ENCODE measurements at places on chromosomes 11 and 22.

DNA sequence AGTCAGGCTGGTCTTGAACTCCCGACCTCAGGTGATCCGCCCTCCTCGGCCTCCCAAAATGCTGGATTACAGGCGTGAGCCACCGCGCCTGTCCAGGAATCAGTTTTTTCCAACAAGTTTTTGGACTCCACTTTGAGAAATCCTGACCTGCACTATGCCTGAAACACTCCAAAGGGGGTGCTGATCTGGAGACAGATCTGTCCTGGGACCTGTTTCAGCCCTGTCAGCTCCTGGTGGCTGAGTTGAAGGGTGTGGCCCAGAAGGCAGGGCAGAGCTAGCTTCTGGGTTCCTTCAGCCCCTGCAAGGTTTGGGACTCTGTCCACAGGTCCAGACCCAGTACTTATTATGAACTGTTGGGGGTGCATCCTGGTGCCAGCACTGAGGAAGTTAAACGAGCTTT lies 1.2 kb downstream of the DNAJC4 start:
- peak overlapping the region; percentile 85 for H3K4me3 ChIP-seq
- no peak for DNase-seq
- H3K36me3 ChIP-seq, result peaks cover 14% of the 10 kb centered on the region
- no peaks in the 10 kb centered on the region for H3K27me3 ChIP-seq
- H3K27ac ChIP-seq, result no peak overlapping the region
- peaks cover 56% of the 10 kb centered on the region for H3K4me1 ChIP-seq

DNA sequence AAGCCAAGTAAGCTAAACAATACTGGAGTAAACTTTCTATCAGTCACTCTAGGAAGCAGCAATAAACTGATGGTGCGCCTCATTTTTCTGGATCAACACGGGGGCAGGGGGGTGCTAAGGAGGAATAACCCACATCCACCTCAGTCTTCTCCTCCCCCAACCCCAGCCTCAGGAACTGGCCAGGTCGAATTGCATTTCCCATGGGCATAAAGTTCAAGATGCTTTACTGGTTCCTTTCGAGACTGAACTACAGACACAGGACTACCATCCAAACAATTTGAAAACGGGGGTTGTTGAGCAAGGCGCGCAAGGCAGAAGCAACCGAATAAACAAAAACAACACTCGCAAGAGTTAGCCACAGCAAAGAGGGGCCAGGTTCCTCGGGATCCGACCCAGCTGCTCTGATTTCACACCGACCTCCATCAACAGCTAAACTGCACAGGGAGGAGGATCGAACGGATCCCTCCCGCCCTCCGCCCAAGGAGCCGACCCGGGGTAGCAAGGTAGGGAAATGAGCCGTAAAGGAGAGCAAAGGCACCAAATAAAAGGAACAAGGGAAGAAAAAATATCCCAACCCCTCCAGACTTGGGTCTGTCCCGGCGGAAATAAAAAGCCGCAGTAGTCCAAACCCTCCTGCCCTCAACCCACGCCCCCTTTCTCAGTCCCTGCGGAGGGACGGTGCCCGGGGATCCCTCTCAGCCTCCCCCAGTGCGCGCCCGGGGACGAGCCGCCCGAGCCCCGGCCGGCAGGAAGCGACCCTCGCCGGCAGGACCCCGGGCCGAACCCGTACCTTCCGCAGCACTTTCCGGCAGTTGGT lies 801 bp downstream of the SESN3 start:
- peaks cover 12% of the 10 kb centered on the region for H3K27me3 ChIP-seq
- H3K4me1 ChIP-seq, result peaks cover 41% of the 10 kb centered on the region
- H3K4me3 ChIP-seq, result no peak overlapping the region
- peaks cover 3% of the 10 kb centered on the region for H3K36me3 ChIP-seq

GRCh38 chr22:22058633-22059290 lies 76.2 kb upstream of the TOP3B start:
- no peak overlapping the region for H3K4me3 ChIP-seq
- H3K4me1 ChIP-seq, result peaks cover 4% of the 10 kb centered on the region
- peaks cover 44% of the 10 kb centered on the region for H3K27me3 ChIP-seq
- no peak overlapping the region for H3K27ac ChIP-seq
- DNase-seq, result no peak

DNA sequence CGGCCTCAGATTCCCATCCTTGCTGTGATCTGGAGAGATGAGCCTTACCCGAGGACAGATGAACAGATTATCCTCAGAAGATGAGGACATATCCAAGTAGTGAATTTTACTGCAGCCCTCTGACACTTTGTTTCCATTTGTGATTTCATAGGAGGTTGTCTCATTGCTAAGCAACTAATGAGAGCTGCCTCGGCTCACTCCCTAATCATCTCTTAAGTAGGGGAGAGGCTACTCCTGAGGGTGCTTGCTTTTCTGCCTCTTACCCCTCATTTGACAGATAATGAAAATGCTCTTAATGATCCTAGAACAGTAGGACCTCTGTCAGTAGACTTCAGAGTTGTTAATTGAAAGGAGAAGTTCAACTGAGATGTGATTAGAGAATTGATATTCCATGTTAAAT lies 150.9 kb downstream of the TBC1D22A start:
- no peak for DNase-seq
- no peak overlapping the region for H3K27ac ChIP-seq
- no peak overlapping the region for H3K4me3 ChIP-seq
- H3K27me3 ChIP-seq, result no peaks in the 10 kb centered on the region
- no peaks in the 10 kb centered on the region for H3K4me1 ChIP-seq

GRCh38 chr11:2933375-2934020 lies 4.3 kb upstream of the PHLDA2 start:
- peak; percentile 82 for DNase-seq
- peaks cover 12% of the 10 kb centered on the region for H3K36me3 ChIP-seq
- peaks cover 8% of the 10 kb centered on the region for H3K27me3 ChIP-seq
- H3K4me1 ChIP-seq, result peaks cover 33% of the 10 kb centered on the region

All from activated CD4-positive, alpha-beta memory T cell treated with anti-CD3 and anti-CD28 coated beads, Interleukin-2, amount 10 ng/mL, durations not matched to agents 7 days and 5 days (primary cell).